Endothelial cell of coronary artery (primary cell): ENCODE measurements at places on chromosomes 4 and X. TPM values are rescaled to one million over a fixed set of nuclear protein-coding genes. Genes with fewer than 3 reads are reported as not detected.

Gene PRSS12
- 0.09 and 0.56 TPM in 2 replicates for total RNA-seq

Gene PNMA3
- total RNA-seq = not detected in 2 replicates

Gene HSFX4
- not detected in 2 replicates for total RNA-seq

Gene CYTL1
- total RNA-seq = 30.6 and 109 TPM in 2 replicates

Gene UTP14A
- total RNA-seq = 22.7 and 23.3 TPM in 2 replicates

Gene RPGR
- total RNA-seq = 21.5 and 25.2 TPM in 2 replicates

Gene MUC7
- total RNA-seq = not detected in 2 replicates

Gene GLRB
- 2.2 and 5.1 TPM in 2 replicates for total RNA-seq

Gene P2RY8
- not detected in 2 replicates for total RNA-seq

Gene MAGEB10
- not detected in 2 replicates for total RNA-seq

Gene TNIP3
- 0.36 and 0.94 TPM in 2 replicates for total RNA-seq

Gene ASB11
- under 0.01 and 0.09 TPM in 2 replicates for total RNA-seq

Gene MTTP
- total RNA-seq = 0.09 TPM in 1 of 2 replicates, not detected in the other
